RKO (cell line): ENCODE measurements at places on chromosomes 2 and 18.
A peak's percentile ranks its signal among the peaks of the same experiment; 100 is the strongest.

GRCh38 chr2:21910832-21911507, 787.2 kb downstream of the TDRD15 start:
- no peak for DNase-seq

GRCh38 chr18:41985914-41986313, 30.9 kb downstream of the PIK3C3 start:
- no peak for DNase-seq

DNA sequence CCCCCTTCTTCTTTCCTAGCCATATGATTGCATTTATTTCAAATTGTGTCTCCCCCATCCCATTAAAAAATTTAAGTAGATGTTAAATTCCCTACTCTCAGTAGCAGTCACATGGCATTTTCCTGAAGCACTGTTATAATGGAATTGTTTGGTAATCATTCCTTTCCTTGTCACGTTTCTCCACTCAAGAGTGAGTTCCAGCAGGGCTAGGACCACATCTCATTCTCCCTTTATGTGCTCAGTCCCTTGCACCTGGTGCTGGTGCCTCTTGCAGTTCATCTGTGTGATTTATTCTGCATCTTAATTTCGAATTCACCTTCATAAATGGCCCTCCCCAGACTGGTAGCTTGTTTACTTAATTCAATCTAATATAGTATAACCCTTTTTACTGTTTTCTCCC, 70.3 kb upstream of the NOSTRIN start:
- DNase-seq = no peak

- no peak for DNase-seq
Observed at GRCh38 chr2:204180649-204181048, 244.1 kb downstream of the ICOS start.

DNA sequence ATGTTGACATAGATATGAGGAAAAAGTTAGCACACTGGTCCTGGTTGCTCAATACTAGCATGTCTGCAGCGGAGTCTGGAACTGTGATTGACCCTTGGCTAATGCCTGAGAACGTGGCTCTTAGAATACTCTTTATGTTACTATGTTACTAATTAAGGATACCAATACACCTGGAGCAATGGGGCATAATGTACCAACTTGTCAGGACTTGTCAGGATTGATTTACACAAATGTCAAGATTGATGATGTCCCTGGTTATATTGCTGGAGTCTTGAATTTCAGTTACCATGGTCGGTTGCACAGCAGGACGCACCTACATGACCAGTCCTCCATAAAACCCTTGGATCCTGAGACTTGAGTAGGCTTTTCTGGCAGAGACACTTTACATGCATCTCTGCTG, 810.9 kb downstream of the CPS1 start:
- DNase-seq = no peak

DNA sequence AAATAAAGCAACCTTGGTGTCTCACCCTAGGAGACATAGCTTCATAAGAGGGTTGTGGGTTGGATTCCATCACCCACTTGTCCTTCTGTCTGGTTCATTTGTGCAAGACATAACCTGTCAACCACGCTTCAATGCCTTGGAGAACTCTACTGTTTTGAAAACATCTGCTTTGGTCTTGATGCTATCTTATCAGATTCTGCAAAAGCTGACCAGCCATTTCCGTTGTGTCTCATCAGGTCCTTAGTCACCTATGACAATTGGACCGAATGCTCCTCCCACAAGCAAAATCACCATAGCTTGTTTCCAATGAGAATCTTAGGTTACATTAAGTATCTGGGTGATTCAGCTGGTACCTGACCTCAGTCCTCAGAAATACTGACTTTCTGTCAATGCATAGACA, 35.4 kb downstream of the STAT4 start:
- peak; percentile 37 for DNase-seq

- DNase-seq = no peak
Observed at GRCh38 chr2:215554689-215555498, 119.0 kb upstream of the FN1 start.

DNA sequence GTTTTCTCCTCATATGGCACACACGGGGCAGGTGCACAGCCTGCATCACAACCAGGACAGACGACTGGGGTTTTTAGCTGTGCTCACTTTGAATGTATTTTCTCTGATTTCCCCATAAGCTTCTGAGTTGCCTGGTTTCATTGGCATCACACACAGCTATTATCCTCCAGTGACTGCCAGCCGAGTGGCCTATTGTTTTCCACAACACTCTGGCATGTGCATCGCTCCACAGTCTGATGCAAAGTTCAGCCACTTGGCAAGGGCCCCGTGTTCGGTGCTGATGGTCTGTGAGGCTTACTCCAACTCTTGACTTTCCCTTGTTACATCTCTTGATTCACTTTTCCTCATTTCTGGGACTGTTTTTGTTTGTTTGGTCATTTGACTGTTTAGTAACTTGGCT, 593.1 kb downstream of the CBLN2 start:
- no peak for DNase-seq

DNA sequence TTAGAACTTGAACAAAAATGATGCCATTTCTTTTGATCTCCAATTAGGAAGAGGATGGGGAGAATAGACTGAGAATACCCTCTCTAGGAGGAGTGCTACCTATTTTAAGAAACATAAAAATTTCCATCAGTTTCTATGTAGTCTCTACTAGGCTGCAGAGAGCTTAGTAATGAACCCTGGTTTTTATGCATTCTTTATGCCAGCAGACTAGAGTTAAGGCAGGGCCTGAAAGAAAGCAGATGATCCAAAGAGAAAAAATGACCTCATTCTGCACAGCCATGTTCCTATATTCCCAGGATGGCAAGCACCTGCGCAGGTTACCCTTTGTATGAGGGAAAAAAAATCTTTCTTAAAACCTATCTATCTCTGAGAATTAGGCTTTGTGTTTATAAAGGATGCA, 254.9 kb downstream of the RIT2 start:
- DNase-seq = no peak

DNA sequence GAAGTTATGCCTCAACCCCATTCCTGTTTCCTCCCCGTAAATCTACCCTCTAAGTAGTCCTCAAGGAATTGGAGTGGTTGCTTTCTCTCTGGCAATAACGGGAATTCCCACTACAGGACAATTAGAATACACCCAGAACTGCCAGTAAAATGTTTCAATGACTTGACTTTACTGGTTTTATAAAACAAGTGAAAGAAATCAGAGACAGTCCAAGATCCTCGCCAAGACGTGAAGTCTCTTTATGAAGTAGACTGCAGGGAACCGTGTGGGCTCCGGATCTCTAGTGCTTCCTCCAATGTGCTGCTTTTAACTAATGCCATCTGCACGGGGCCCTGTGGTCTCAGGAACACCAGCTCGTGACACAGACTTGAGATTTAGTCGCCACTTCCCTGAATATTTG, 101.4 kb downstream of the CPO start:
- DNase-seq = no peak
